ENCODE measurements at places on chromosomes 4 and X.

DNA sequence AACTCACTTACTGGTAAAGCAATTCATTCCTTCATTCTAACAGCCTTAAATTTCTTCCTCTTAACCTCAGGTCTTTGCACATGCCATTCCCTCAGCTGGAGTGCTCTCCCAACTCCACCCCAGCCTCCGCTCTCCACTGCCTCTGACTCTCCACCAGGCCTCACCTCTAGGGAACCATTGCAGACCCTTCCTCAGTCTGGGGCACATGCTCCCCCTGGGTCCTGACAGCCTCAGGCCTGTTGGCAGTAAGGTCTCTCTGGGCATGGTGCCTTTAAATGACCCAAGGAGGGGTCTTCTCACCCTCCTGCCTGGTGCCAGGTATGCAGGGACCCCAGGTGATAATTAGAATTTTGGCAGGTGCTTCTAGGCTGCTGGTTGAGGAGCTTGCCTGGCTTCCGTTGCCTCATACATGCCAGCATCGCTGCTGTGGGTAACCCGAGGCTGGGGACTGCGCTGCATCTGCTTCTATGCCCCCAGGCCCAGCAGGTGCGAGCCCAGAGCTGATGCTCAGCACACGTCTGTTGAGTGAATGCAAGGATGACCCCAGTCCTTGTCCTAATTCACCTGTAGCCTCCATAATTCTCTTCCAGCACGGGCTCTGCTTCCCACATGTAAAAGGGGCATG lies 27.5 kb upstream of the GPR78 start:
- DNase-seq, result no peak

DNA sequence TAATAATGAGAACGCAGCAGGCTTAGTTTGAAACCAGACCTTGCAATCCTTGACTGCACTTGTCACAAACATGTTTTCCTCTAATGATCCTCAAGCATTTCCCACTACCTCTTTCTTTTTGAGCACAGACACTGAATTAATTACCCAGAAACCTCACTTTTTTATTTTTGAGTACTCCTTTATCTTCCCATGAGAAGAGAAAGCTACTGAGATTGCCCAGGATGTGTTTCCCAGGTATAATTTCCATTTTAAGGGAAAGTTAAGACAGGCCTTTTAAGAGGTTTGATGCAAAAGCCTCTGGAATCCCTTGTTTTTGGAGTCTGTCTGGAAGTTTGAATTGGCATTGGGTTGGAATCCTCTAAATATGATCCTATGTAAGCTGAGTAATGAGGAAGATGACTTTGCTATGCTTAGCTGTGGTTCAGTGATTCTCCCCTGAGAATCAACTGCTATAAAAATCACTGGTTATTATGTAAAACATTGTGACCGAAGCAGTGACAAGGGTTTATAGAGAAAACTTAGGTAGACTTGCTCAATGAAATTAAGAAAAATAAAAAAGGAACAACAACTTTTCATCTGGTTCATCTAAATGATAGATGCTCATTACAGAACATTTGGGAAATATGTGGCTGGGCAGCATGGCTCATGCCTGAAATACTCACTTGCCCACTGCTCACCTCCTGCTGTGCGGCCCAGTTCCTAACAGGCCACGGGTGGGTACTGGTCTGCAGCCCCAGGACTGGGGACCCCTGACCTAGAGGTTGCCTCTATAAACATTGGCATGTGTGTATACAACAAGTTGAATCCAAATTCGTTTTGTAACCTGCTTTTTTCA lies 10.8 kb upstream of the RHOH start:
- no peak for DNase-seq

- no peak for DNase-seq
Measured at GRCh38 chrX:17413228-17413627, 38.2 kb downstream of the NHS start.

DNA sequence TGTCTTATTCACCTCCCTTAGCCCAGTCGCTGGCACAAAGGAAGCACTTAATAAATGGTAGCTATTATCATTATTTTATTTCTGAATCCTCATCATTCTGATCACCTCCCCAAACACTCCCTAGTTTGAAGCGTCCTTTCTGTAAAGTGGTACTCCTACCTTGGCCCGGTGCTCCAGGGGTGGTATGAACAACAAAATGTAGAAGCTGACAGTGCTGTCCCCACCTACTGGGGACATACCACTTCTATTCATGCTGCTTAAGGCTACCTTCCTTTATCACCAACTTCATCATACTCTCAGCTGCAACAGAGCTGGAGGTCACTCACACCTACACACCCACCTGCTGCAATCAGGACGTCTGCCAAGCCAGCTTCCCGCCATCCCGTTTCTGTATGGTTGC lies 40.8 kb upstream of the APLN start:
- DNase-seq, result no peak

GRCh38 chr4:168587411-168588125 lies 90.7 kb downstream of the PALLD start:
- DNase-seq, result no peak

GRCh38 chr4:184668511-184669114 lies 19.1 kb downstream of the PRIMPOL start:
- no peak for DNase-seq

DNA sequence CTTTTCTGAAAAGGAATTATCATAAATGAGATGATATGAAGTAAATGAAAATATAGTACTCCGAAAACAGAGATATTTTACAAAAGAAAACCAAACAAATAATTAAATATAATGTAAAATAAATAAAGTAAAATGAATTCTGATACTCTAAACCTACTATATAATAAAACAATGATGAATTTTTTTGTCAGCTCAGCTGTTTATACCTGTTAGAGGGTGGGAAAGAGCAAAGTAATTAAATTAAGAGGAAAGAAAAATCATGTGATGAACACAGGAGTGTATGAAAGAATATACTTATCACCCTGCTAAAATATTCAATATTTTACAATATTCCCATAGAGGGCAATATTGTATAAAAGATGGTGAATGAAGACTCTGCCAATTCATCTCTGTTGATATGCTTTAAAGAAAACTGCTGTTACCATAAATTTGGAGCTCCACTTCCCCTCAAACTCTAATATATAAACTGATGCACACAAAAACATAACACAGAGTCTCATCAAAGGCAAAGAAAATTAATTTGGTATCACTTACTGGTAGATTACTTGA lies 6.5 kb upstream of the NDST4 start:
- DNase-seq, result no peak

DNA sequence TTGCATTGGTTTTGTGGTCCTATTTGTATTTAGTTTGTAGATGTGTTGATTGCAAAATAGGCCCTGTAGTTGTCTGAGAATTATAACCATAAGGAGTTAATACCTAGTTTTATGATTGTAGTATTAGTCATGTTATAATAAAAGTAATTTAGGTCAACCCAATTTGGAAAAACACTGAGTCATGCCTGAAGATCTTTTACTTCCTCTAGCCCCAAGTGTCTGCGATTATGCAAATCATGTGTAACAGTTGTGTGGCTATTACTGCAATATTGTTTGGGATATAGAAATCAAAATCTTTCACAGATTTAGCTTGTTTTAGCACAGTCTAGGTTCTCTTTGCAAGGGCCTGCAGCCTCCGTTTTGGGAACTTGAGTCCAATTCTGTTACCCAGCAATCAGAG lies 12.6 kb downstream of the SRD5A3 start:
- DNase-seq, result no peak

DNA sequence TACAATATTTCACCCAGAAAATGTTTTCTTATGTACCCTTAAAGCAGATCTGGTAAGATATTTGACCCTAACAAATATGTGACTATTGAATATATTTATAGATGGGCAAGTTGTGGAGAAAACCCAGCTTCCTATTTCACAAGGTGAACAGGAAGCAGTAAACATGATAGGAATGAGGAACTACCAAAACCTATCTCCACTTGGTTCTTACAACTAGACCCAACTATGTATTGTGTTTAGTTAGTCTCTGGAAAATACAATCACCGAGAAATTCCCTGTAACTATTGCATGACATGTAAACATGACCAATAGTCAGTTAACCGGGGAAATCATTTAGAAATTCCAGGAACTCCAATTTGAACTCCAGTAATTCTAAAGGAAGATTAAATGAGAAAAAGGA lies 8.4 kb upstream of the RXFP1 start:
- DNase-seq, result no peak

DNA sequence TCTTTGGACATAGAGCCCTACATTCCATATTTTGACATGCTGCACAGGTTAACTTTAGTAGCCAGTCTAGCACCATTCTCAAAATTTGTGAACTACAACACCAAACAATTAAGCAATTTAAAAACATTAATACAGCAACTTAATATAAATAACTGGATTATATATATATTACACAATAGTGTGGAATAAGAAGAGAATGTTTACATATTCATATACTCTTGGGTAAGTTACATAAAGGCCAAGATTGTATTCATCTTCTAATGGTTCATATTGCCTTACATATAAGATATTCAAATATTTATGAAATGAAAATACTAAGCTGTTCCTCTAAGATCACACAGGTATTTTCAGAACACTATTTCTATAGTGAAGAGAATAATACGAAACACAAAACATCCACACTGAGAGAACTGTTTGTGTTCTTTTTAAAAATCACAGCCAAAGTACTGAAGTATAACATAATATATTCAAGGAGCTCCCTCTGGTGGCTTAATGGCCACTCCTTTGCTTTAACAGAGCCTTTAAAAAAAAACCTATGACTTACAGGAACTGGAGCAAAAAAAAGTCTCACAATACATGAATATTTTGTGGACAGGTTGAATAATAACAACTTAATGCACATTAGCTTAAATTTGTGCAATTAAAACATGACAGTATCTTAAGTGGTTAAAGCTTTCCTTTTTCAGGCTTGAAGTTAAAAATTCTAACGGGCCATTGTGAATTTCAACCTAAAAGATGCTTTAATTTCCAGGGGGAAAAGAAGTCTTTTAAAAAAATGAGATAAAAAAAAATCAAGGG lies 46.2 kb downstream of the NEK1 start:
- DNase-seq, result peak; percentile 4

DNA sequence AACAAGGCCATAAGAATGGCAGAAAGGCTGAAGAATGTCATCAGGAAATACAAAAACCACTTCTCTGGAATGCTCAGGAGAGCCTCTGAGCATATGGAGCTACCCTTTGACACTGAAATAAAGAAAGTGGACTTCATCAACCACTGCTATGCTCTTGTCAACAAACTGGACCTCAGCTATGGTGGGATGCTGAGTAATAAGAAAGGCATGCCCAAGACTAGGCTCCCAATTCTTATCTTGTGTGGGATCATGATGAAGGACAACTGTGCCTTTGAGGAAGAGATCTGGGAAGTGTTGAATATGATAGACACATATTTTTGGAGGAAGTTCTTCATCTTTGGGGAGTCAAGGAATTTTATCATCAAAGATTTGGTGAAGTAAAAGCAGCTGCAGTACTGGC lies 86.9 kb upstream of the MAGEB16 start:
- DNase-seq, result no peak

DNA sequence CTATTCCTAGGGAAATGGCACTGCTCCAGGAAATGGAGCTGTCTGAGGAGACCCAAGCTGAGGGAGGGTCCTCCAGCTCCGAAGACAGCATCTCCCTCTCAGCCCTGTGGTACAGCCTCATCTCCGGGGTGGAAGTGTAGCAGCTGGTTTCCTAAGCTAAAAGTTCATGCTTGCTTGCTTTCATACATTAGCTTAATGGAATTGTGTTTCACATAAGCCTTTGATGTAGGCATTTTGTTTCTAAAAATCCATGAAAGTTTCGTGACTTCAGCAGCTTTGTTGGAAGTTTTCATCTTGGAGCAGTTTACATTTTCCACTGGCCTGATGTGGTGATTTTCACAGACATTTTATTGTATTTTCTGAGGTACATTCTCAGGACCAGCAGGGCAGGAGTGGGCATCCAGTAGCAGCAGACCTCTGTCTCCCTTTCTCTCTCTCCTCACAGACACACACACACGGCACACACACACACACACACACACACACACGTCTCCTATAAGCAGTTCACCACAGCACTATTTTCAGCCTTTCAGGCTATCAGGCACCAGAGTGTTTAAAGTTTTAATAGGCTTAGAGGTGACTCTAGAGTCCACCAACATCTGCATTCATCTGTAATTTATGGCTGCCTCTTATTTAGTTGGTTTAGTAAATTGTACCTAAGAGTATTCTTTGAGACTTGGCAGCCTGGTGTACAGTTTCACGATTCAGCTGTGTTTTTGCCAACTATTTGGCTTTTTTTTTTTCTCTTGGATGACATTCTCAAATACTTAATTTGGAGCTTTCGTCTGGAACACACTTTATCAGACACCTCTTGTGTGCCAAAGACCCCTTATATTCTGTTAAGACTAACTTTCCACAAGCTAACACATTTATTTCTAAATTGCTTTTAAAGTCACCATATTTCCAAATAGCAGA lies 225.8 kb upstream of the SFRP2 start:
- no peak for DNase-seq

DNA sequence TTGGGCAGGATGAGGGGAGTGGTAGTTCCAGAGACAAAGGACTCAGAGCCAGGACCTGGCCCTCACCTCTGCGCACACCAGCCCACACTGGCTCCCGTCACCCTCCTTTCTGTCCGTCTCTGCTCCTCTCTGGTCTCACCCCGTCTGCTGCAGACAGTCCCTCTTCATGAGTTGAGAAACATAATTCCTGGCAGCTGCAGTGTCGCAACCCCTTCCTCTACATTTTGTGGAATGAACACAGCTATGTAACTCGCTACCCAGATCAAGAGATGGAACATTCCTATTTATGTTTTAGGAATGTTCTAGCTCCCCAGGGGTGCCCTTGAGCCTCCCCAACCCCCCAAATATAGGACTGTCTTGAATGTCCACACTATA lies 59.3 kb downstream of the SHROOM2 start:
- DNase-seq, result no peak

DNA sequence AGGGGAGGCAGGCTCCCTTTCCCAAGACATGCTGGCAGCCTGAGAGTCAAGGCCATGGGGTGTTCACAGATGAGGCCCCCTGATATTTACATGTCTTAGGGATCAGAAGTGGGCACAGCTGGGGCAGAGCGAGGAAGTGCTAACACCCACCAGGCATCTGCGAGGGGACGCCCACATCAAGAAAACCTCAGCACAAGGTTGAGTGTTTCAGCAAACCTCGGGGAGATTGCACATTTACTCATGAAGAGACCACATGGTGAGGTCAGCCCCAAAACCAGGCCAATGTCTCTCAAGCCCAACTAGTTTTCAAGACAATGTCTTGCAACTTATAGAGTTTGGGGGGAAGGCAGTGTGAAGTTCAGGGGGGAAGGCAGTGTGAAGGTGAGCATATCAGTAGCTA lies 55.2 kb downstream of the CLNK start:
- no peak for DNase-seq

DNA sequence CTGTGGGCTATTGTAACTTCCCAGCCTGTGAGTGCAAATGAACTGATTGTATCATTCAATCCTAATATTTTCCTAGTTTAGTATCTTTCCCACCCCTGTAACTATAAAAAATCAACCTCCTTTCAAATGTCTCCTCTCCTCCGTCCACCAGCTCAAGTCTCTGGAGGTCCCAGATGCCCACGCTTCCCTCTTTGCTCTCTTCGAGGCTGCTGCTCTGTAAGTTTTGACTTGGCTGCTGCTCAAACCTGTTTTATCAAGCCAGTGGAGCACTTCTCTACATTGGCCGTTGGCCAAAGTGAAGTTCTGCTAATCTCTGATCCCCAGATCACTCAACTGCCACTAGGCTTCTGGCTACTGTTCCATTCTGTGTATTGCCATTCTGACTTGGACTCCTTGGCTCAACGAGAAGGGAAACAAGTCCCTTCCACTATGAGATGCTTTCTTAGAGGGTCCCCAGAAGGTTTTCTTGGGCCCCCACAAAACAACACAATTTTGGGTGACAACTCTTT lies 60.7 kb upstream of the RAPGEF2 start:
- no peak for DNase-seq
